Fibroblast of mammary gland (primary cell): ENCODE measurements at places on chromosomes 7 and 10.

- no peak for DNase-seq
Measured at GRCh38 chr7:78765943-78766729, 687.3 kb downstream of the MAGI2 start.

GRCh38 chr10:132192991-132193665 is 6.4 kb downstream of the DPYSL4 start:
- no peak for DNase-seq

DNA sequence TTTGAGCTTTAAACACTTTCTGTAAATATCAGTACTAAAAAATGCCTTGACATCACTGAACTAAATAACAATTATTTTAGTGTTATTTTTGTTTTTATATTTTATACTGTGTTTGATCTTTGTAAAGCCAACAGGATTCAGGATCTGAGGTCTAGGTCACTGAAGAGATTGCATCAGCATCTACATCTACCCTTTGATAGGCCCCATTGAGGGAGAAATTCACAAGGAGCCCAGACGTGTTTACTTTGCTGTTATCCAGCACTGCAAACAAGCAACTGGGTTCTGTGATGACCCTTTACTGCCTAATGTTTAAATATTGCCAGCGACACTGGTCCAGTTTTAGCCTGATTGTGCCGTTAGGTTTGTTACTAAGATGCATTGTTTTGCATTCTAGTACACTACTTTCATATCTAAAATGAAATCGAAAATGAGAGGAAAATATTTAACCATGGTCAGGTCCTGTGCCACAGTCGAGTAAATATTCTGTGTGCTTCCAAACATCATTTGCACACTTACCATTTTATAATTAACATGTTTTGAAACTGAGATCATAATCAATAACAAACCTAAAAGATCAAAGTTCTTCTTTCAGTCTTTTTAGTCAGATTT is 48.7 kb downstream of the SP8 start:
- DNase-seq, result no peak

DNA sequence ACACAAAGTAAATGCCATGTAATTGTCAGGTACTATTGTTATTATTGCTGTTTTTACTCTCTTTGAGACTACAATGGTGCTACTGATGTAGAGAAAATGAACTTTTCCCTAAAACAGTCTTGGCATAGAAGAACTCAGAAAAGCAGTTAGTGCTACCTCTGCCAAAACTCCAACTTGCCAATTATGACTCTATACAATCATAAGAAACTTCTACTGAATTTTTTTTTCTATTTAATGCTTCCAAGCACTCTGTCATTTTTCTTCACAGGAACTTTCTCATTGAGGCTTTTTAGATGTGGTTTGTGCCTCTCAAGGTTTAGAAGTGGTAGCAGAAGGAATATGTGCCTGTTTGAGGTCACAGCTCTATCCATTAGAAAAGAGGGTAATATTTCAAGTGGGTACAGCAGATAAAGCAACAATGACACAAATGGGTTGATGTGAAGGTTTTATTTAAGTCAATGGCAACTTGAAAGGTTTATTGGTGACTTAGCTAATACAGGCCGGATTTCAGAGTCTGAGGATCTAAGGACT is 64.0 kb upstream of the FERD3L start:
- DNase-seq, result no peak

GRCh38 chr10:96497391-96497790 is 16.3 kb downstream of the TLL2 start:
- DNase-seq, result no peak

- no peak for DNase-seq
Measured at GRCh38 chr7:148921806-148922205, 37.7 kb upstream of the EZH2 start.

- DNase-seq, result no peak
Measured at GRCh38 chr7:130486954-130487436, 4.9 kb upstream of the MEST start.

GRCh38 chr7:84134169-84134568 is 60.4 kb downstream of the SEMA3A start:
- DNase-seq, result no peak

- peak; percentile 99 for DNase-seq
Measured at GRCh38 chr7:137992550-137993394, 9.1 kb downstream of the CREB3L2 start.

DNA sequence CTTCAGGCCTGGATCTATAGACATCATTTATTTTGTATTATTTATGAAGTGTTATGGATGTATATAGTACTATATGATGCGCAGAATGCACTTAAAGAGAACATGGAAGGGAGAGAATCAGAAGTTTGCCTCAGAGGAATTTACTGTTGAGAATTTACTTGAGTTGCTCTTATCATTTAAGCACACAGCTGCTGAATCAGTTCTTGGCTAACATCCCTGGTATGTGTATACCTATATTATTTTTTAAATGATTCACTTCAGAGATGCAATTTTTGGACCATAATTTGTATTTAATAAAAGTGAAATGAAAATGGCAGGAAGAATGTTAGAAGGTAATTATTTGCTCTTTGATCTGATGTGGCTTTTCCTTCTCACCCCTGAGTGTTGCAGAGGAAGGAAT is 191.6 kb downstream of the BICC1 start:
- DNase-seq, result peak; percentile 39

DNA sequence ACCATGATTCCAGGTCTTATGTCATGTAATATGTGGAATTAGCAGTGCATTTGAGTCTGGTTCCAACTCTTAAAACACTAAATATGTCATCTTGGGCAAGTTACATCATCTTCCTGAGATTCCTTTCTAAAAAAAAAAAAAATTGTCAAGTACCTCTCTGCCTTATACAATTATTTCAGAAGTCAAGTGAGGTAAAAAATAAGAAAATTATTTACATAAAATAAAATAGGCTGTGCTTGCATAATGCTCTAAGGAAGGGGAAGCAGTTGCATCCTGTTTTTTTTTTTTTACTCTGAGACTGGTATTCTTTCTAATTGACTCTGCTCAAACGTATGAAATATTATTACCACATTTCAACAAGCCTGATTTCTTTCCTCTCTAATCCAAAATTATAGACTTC is 55.1 kb upstream of the SEMA3A start:
- DNase-seq, result no peak

DNA sequence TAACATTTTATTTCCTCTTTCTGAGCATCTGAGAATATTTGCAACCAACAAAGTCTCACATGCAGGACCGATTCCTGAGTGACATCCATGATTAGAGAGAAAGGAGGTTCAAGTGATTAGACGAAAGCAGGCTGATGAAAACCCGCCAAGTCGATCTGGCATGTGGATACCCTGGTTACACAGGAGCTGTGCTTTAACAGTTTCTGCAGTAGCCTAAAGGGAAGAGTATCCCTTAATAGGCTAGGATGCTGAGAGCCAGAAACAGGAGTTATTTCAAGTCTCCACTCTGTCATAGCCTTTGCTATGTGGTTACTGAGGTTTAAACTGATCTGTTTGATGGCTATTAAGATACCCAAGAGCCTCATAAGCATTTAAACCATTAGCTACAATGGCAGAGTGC is 82.5 kb downstream of the PRKCQ start:
- no peak for DNase-seq

DNA sequence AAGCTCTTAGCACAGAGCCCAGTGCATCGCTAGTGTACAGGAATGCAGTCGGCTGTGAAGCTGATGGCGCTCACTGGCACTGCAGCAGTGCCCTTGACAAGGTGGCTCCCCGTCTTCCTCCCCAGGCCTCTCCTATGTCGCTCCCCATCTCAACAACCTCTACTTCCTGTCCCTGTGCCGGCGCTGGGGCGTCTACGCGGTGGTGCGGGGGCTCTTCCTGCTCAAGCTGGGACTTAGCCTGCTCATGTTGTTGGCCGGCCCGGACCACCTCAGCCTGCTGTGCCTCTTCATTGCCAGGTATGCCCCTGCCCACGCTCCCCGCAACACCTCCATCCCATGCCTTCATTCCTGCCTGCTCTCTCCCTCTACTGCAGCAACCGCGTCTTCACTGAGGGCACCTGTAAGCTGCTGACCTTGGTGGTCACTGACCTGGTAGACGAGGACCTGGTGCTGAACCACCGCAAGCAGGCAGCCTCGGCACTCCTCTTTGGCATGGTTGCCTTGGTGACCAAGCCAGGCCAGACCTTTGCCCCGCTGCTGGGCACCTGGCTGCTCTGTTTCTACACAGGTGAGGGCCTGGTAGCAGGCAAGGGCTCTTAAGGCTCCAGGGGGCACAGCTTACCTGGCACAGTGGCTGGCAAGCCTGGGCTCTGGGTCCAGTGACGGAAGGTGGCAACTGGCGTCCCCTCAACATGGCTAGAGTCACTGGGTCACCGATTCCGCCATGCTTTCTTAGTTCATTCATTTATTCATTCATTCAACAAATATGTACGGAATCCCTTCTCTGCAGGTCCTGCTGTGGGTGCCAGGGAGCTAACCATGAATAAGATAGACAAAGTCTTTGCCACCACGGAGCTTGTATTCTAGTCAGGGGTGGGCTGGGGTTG is 22.3 kb upstream of the C10orf95 start:
- no peak for DNase-seq

- DNase-seq, result no peak
Measured at GRCh38 chr10:99339077-99339476, 9.9 kb downstream of the CNNM1 start.

DNA sequence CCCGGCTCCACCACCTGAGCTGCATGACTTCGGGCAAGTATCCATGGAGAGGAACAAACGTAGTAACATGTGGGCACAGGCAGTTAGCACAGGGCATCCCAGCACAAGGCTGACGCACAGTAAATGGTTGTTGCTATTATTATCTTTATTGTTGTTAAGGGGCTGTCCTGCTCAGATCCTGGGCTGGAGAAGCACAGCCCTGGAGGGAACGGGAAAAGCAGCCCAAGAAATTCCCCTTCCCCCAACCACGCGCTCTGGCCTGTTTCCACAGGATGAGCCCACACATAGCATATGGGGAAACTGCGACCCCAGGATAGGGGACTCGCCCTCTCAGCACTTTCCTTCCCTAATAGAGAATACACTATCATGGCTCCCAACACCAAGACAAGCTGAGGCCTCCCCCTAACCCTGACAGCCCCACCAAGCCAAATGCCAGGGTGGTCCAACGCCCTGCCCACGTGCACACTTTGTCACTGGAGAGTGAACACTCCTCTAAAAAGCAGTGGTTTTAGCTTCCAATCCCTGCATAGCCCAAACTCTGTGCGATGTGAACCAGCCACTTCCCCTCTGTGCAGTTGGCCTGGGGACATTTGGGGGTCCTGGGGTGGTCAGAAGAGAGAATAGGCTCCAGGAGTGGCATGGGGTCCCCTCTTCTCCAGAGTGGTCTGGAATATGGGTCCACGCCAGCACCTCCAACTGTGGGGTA is 11.0 kb downstream of the PSD start:
- no peak for DNase-seq

GRCh38 chr10:114470956-114471905 is 66.9 kb upstream of the AFAP1L2 start:
- peak; percentile 75 for DNase-seq

- DNase-seq, result no peak
Measured at GRCh38 chr10:76882796-76883195, 754.8 kb downstream of the KCNMA1 start.

DNA sequence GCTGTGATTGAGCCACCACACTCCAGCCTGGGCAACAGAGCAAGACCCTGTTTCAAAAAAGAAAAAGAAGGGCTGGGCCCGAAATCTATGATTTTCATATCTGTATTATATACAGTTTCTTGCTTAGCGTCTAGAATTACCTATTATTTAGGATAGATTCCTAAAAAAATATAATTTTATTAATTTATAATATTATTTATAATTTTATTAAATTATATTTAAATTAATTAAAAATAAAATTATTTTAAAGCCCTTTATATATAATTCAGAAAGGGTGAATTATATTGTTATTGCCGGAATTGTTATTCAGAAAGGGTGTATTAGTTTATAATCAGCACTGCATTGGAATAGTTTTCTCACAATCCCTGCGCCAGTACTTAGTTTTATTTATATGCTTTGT is 14.5 kb downstream of the PPP1R9A start:
- DNase-seq, result no peak

- peak; percentile 28 for DNase-seq
Measured at GRCh38 chr10:133438711-133439273, 14.4 kb upstream of the SPRN start.

- DNase-seq, result no peak
Measured at GRCh38 chr7:104208421-104208780, 588 bp upstream of the ORC5 start.

- DNase-seq, result no peak
Measured at GRCh38 chr7:155506854-155507337, 39.5 kb downstream of the CNPY1 start.

DNA sequence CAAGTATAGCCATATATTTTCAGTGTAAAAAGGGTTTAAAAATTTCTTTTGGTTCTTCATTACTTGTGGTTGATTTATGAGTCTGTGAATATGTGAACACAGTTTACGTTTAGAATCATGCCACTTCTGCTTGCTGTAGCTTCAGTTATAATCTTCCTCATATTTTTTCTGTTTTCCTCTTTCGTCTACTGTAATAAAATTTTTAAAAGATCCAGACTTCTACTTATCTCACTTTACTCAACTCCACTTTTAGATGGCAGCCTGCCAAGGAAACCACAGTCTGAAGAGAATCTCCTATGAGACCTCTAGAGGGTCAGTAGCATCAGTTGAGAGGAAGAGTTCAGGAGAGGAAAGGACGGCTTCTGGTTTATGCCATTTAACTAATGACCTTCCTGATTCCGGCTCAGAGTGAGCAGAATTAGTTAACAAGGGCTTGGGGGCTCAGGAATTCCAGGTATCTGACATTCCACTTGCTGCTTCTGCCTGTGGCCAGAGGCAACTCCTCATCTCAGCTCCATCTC is 21.4 kb downstream of the CREB5 start:
- DNase-seq, result peak; percentile 34

DNA sequence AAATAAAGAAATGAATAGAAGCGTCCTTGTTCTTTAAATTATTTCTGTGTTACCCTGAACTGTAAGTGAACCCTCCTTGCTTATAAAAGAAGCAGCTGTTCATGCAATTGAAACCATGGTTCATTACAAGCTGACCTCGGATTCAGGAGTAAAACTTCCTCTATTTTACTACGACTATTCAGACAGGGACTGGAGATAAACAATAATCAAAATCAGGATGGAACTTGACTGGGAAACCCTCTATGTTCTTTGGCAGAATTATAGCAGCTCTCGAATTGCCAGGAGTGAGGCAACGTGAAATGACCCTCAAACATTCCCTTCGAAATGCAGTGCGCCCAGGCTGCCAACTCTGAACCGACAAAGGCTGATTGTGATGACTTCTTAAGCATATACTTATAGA is 172.1 kb downstream of the CYP26A1 start:
- no peak for DNase-seq

DNA sequence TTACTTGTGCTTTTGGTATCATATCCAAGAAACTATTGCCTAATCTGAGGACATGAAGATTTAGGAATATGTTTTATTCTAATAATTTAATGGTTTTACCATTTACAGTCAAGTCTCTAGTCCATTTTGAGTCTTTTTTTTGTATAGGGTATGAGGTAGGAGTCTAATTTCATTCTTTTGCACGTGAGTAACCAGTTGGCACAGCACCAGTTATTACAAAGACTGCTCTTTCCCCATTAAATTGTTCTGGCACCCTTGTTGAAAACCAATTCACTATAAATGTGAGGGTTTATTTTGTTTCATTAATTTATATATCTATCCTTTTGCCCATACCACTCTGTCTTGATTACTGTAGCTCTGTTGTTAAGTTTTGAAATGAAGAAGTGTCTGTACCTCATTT is 381.6 kb downstream of the SUGCT start:
- peak; percentile 56 for DNase-seq
